ENCODE measurements at places on chromosomes 11 and 22.
A peak's percentile ranks its signal among the peaks of the same experiment; 100 is the strongest.

GRCh38 chr11:46755962-46756361, 36.9 kb downstream of the F2 start:
- no peak for DNase-seq

DNA sequence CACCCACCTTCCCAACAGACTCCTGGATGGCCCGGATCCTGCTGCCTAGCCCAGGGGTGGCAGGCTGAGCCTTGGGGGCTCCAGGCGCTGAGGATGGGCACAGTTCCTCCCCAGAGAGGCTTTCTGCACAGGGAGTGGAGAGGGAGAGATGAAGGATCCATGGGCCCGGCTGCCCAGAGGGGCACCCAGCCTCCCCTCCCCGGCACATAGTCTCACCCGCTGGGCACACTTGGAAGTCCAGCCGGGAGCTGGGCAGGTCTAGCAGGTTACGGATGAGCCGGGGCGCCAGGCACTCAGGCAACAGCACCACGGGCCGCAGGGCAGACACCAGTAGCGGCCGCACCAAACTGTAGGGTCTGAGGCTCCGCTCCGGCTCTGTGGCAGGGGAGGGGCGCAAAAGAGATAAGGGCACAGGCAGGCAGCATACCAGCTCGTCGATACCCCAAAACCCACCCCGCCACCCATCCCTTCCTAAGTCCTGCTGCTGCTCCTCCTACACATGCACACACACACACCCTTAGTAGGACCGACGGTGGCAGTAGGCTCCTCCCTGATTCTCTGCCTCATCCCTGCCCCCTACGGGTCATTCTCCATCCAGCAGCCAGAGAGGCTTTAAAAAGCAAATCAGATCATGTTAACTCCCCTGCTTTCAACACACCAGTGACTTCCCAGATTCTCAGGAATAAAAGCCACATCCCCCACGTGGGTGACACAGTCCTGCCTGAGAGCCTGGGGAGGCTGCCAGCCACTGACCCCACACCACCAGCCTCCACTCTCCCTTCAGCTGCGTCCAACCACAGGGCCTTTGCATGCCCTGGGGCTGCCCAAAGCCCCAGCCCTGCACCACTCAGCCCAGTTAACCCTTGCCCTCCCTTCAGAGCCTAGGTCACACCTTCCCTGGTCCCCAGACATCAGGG, 6.5 kb upstream of the MFNG start:
- DNase-seq: peak; percentile 71

GRCh38 chr11:10930972-10931760, 73.3 kb upstream of the ZBED5 start:
- peak; percentile 43 for DNase-seq

- DNase-seq: no peak
Measured at GRCh38 chr11:58914821-58915543, 24.3 kb upstream of the GLYATL1 start.

GRCh38 chr22:30947816-30948454, 20.6 kb downstream of the MORC2 start:
- peak; percentile 45 for DNase-seq

GRCh38 chr11:103700622-103701021, 335.8 kb upstream of the DDI1 start:
- DNase-seq: no peak

GRCh38 chr11:1768141-1768469, 4.4 kb upstream of the CTSD start:
- DNase-seq: no peak
